ENCODE measurements at places on chromosomes 2 and 18. TPM values are rescaled to one million over a fixed set of nuclear protein-coding genes. Genes with fewer than 3 reads are reported as not detected.

Gene STEAP3
- total RNA-seq, result 23.3 TPM

Gene TBR1
- not detected for total RNA-seq

Gene LDLRAD4
- 277 TPM for total RNA-seq

Gene CDH19
- 8.7 TPM for total RNA-seq

DNA sequence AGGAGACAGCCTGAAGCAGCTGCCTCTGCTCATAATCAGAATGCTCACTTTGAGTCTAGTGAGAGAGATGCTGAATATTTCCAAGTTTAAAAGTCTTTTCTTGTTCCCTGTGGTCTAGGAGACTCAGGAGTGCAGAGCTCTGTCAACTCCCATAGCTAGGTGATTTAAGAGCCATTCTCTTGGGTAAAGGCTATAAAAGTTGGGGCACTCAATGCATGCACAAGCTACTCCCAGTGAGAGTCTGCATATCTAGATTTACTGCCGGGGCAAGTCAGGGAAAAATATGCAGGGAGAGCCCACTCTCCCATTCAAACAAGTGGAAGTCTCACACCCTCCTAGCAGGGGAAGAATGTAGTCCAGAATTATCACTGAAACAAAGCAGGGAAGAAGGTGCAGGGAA lies 408.6 kb upstream of the KCNJ3 start:
- H3K27ac ChIP-seq, result no peak overlapping the region
- no peak for DNase-seq
- no peaks in the 10 kb centered on the region for H3K27me3 ChIP-seq
- H3K36me3 ChIP-seq, result no peaks in the 10 kb centered on the region

Gene NR4A2
- 3.7 TPM for total RNA-seq

GRCh38 chr18:74303936-74304335 lies 11.7 kb upstream of the C18orf63 start:
- no peak overlapping the region for H3K27ac ChIP-seq
- H3K36me3 ChIP-seq, result no peaks in the 10 kb centered on the region
- H3K4me3 ChIP-seq, result no peak overlapping the region
- no peaks in the 10 kb centered on the region for H3K27me3 ChIP-seq
- no peaks in the 10 kb centered on the region for H3K4me1 ChIP-seq

DNA sequence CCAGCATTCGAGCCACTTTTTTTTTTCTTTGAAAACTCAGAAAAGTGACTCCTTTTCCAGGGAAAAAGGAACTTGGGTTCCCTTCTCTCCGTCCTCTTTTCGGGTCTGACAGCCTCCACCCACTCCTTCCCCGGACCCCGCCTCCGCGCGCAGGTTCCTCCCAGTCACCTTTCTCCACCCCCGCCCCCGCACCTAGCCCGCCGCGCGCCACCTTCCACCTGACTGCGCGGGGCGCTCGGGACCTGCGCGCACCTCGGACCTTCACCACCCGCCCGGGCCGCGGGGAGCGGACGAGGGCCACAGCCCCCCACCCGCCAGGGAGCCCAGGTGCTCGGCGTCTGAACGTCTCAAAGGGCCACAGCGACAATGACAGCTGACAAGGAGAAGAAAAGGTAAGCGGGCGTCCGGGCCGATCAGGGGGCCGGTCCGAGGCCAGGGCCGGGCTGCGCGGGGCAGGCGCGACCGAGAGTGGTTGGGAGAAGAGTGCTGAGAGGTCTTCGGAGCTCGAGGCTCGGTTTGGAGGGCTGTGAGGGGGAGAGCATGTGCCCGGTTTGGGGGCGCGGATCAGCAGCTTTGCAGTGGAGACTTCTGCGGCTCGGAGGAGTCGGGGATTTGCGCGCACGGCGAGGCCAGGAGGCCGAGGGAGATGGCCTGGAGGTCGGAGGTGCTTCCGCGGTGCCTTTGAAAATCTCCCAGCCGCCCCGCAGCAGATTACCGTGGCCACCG lies 502 bp downstream of the EPAS1 start:
- H3K4me1 ChIP-seq, result no peaks in the 10 kb centered on the region
- H3K36me3 ChIP-seq, result no peaks in the 10 kb centered on the region

DNA sequence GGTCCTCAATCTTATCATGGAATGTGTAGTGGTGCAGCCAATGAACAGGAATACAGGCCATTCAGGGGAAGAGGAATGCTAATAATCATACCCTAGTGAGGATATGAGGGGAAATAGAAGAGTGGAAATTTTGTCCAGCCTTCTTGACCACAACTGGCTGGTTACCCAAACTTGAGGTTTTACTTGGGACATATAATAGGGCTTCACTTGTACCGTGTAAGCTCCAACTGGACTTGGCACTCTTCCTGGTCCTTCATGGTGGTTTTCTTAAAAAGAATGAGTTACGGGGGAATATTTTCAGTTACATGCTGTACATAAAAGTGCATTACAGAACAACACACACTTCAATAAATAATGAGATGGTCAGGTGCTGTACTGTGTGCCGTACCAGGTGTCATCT lies 234.9 kb upstream of the RASGRP3 start:
- DNase-seq, result no peak
- no peaks in the 10 kb centered on the region for H3K36me3 ChIP-seq
- H3K4me1 ChIP-seq, result no peaks in the 10 kb centered on the region
- H3K27ac ChIP-seq, result no peak overlapping the region
- H3K27me3 ChIP-seq, result no peaks in the 10 kb centered on the region
- H3K4me3 ChIP-seq, result no peak overlapping the region

GRCh38 chr2:217714287-217714751 lies 288.5 kb downstream of the TNS1 start:
- no peak overlapping the region for H3K4me3 ChIP-seq
- peaks cover 5% of the 10 kb centered on the region for H3K4me1 ChIP-seq
- no peaks in the 10 kb centered on the region for H3K27me3 ChIP-seq
- H3K27ac ChIP-seq, result peak overlapping the region; percentile 76

DNA sequence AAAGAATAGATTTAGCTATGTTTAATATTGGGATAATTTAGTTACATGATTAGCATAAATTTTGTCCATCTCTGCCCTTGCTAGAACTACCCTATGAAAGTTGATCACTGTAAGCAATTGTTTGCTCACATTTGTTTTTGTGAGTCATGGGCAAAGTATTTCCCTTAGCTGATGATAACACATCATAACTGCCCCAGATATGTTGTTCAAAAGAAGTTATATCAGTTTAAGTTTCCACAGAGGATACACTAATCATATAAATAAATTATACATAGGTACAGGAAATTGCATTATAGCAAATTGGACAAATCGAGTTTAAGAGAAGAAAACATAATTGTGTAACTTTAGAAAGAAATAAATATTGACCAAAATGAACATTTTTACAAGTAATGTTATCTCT lies 223.2 kb upstream of the PIK3C3 start:
- DNase-seq, result no peak
- no peaks in the 10 kb centered on the region for H3K4me1 ChIP-seq
- no peak overlapping the region for H3K27ac ChIP-seq
- no peak overlapping the region for H3K4me3 ChIP-seq
- H3K27me3 ChIP-seq, result no peaks in the 10 kb centered on the region

GRCh38 chr2:26946841-26947784 lies 23.3 kb upstream of the MAPRE3 start:
- peaks cover 28% of the 10 kb centered on the region for H3K27me3 ChIP-seq
- peaks cover 8% of the 10 kb centered on the region for H3K4me1 ChIP-seq
- H3K27ac ChIP-seq, result no peak overlapping the region
- H3K4me3 ChIP-seq, result no peak overlapping the region

Gene MC5R
- not detected for total RNA-seq

GRCh38 chr2:17441790-17442189 lies 76.5 kb downstream of the RAD51AP2 start:
- H3K27me3 ChIP-seq, result no peaks in the 10 kb centered on the region
- no peak overlapping the region for H3K4me3 ChIP-seq
- H3K27ac ChIP-seq, result no peak overlapping the region
- no peaks in the 10 kb centered on the region for H3K4me1 ChIP-seq

DNA sequence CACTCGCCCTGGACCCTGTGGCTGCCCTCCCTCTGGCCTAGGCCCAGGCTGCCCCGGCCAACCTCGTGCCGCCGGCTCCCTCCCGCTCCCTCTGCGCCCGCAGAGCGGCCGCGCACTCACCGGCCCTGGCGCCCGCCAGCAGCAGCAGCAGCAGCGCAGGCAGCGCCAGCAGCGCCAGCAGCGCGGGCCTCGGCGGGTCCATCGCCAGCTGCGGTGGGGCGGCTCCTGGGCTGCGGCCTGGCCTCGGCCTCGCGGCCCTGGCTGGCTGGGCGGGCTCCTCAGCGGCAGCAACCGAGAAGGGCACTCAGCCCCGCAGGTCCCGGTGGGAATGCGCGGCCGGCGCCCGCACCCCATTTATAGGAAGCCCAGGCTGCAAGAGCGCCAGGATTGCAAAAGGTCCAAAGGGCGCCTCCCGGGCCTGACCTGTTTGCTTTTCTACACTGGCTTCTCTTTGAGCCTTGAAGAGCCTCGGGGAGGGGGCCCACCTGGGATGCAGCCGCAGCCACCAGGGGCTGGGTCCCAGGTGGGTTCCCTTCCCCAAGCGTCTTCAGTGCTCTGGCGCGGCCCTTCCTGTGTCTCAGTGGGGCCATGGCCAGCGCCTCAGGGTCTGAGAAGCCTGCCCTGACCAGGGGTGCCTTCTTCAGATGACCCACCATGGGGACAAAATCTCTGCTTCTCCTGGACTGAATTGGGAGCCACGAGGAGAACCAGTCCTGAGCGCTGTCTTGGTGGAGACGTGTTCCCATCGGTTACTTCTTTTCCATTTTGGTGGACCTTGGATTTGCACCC lies at the start of gene APOB:
APOB (minus strand) TSS at position 330 of the 789 bp plus-strand sequence; CDS start at position 202, 128 bp downstream.
- peak; percentile 12 for DNase-seq
- H3K27ac ChIP-seq, result no peak within 1 kb of the TSS
- H3K4me3 ChIP-seq, result no peak within 1 kb of the TSS
- no peaks in the 10 kb centered on the region for H3K36me3 ChIP-seq
- H3K4me1 ChIP-seq, result peaks cover 7% of the 10 kb centered on the region

GRCh38 chr18:75264926-75265597 lies 54.5 kb downstream of the TSHZ1 start:
- H3K4me1 ChIP-seq, result no peaks in the 10 kb centered on the region
- DNase-seq, result no peak
- H3K27ac ChIP-seq, result no peak overlapping the region
- H3K4me3 ChIP-seq, result no peak overlapping the region
- no peaks in the 10 kb centered on the region for H3K27me3 ChIP-seq
- H3K36me3 ChIP-seq, result no peaks in the 10 kb centered on the region

GRCh38 chr2:71611247-71611646 lies 157.9 kb downstream of the DYSF start:
- H3K27me3 ChIP-seq, result no peaks in the 10 kb centered on the region
- no peak overlapping the region for H3K4me3 ChIP-seq
- peaks cover 11% of the 10 kb centered on the region for H3K4me1 ChIP-seq
- no peak overlapping the region for H3K27ac ChIP-seq
- H3K36me3 ChIP-seq, result no peaks in the 10 kb centered on the region
- DNase-seq, result no peak

- no peaks in the 10 kb centered on the region for H3K4me1 ChIP-seq
- no peaks in the 10 kb centered on the region for H3K36me3 ChIP-seq
- no peaks in the 10 kb centered on the region for H3K27me3 ChIP-seq
- no peak overlapping the region for H3K4me3 ChIP-seq
- DNase-seq, result no peak
These were observed 7.8 kb upstream of the CAVIN2 start for GRCh38 chr2:191854382-191855372.

DNA sequence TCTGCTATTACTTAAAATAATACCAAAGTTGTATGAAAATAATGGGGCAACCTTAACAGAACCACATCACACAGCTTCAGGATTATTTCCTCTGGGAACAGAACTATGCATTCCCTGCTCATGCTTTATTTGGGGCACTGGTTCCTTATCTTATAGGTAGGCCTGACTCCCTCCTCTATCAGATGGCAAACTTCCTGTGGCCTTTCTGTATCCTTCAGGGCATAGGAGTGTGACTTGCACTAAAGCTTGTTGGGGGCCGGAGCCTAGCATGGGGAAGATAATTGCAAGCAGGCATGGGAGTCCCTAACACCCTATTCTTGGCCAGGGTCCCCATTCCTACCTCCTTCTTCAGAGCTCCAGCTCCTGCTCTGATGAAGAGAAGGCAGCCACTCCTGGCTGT lies 167.2 kb upstream of the SERTAD2 start:
- H3K36me3 ChIP-seq, result no peaks in the 10 kb centered on the region
- DNase-seq, result no peak
- H3K27ac ChIP-seq, result no peak overlapping the region
- H3K4me1 ChIP-seq, result no peaks in the 10 kb centered on the region

DNA sequence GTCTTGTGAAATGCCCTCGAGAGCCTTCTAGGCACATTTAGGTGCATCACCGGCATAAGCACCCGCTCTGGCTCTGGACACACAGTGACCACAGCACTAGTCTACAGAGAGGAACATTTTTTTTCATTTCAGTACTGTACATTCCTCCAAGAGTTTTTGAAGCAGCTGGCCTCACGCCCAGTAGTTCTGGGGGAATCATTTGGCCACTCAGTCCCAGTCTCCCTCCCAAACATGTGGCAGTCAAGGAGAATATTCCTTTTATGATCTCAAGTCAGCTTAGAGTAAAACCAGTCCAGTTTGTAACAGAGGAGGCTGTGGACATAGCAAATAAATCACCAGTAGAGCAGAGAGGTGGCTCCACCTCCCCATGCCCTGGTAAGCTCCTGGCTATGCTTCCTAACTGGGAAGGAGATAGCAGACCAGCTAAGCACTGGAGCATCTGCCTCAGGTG lies 48.1 kb downstream of the KCNE4 start:
- peak; percentile 41 for DNase-seq
- H3K36me3 ChIP-seq, result no peaks in the 10 kb centered on the region
- no peak overlapping the region for H3K4me3 ChIP-seq
- H3K27me3 ChIP-seq, result no peaks in the 10 kb centered on the region

- peaks cover 11% of the 10 kb centered on the region for H3K36me3 ChIP-seq
- no peak overlapping the region for H3K4me3 ChIP-seq
- H3K4me1 ChIP-seq, result no peaks in the 10 kb centered on the region
These were observed 100.2 kb downstream of the ICA1L start for GRCh38 chr2:202771336-202771735.

Gene SOCS6
- 47.1 TPM for total RNA-seq

Gene SLC19A3
- total RNA-seq, result 7.5 TPM

- no peak overlapping the region for H3K27ac ChIP-seq
- H3K36me3 ChIP-seq, result peaks cover 72% of the 10 kb centered on the region
- no peaks in the 10 kb centered on the region for H3K27me3 ChIP-seq
- DNase-seq, result no peak
- H3K4me1 ChIP-seq, result no peaks in the 10 kb centered on the region
These were observed 31.0 kb downstream of the TMEM87B start for GRCh38 chr2:112085916-112086669.

DNA sequence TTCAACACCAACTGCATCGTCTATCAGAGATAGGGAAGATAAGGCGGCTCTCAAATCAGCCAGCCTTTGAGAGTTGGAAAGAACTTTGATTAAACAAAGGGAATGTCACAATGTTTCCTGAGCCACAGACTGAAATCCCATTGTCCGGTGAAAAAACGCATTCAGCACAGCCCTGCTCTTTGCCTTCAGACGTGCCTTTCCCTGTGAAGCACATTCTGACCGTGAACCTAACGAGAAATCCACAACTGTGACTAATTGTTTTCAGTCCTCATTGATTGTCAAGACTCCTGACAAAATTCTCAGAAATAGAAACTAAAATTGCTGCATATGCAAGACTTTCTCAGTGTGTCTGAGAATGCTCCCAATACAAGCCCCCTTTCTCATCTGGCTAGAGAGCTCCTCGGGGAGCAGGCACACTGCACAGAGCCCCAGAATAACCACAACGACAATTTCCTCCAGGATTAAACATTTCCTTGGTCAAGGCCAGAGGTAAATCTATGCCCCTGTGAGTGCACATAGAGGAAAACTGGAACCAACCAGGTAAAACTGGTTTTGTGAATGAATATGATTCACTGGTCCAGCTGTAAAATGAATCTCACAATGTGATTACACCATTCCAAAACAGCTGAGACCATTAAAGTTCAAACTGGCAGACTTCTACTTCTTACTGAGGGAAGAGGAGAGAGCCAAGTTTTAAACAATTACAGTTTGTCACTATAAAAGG lies 561.9 kb upstream of the ID2 start:
- DNase-seq, result peak; percentile 27
- H3K4me1 ChIP-seq, result peaks cover 29% of the 10 kb centered on the region
- no peaks in the 10 kb centered on the region for H3K27me3 ChIP-seq
- H3K27ac ChIP-seq, result peak overlapping the region; percentile 78

Gene KCNG2
- total RNA-seq, result 0.41 TPM
